Mammary epithelial cell (primary cell): ENCODE measurements at places on chromosomes 4 and X. TPM values are rescaled to one million over a fixed set of nuclear protein-coding genes. Genes with fewer than 3 reads are reported as not detected.

RAB9B gene
- 0.67 TPM for polyA plus RNA-seq

SLC7A11 gene
- 18.7 TPM for polyA plus RNA-seq

- DNase-seq, result no peak
These were observed 261.2 kb downstream of the CBLL2 start for GRCh38 chrX:22533898-22534297.

DNA sequence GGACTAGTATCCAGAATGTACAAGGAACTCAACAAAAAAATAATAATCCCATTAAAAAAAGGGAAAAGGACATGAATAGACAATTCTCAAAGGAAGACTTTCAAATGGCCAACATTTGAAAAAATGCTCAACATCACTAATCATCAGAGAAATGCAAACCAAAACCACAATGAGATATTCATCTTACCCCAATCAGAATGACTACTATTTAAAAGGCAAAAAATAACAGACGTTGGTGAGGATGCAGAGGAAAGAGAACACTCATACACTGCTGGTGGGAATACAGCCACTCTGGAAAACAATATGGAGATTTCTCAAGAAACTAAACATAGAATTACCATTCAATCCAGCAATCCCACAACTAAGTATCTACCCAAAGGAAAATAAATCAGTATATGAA lies 133.1 kb downstream of the KDR start:
- peak; percentile 33 for DNase-seq

HGFAC gene
- polyA plus RNA-seq, result not detected

GRCh38 chr4:139668658-139669201 lies 3.1 kb downstream of the MGST2 start:
- DNase-seq, result no peak

DNA sequence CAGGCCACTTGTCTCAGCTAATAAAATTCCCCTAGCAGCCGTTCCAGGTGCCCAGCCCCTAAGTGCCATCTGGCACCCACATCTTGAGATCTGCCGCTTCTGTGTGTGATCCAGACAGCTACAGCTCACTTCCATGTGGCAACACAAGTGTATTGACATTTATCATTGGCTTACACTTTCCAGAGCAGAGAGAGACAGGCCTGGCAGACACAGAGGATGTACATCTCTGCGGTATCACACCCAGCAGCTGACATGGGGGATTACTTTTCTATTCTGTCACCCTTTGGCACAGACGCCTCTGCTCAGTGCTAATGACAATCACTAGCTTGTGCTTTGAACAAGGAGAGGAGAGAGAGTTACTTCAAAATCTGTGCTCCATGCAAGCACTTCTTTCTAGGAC lies 195.9 kb downstream of the KDR start:
- DNase-seq, result no peak

FHIP1A gene
- 14.3 TPM for polyA plus RNA-seq

DNA sequence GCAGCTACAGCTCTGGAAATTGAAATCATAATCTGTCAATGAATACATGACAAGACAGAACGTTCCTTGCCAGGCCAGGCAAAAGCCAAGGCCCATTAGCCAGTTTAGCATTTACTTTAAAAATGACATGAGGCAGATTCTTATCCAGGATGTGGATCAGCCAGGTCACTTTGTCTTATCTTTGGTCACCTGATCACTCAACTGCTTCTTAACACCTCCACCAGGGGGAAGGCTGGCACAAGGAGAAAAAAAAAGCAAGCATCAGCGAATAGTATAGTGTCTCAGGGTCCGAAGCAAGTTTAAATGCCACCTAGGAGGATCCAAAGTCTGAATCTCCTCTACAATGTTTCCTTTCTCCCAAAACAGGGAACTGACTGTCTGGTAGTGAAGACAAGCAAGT lies 18.8 kb downstream of the ATP1B4 start:
- peak; percentile 28 for DNase-seq

DNA sequence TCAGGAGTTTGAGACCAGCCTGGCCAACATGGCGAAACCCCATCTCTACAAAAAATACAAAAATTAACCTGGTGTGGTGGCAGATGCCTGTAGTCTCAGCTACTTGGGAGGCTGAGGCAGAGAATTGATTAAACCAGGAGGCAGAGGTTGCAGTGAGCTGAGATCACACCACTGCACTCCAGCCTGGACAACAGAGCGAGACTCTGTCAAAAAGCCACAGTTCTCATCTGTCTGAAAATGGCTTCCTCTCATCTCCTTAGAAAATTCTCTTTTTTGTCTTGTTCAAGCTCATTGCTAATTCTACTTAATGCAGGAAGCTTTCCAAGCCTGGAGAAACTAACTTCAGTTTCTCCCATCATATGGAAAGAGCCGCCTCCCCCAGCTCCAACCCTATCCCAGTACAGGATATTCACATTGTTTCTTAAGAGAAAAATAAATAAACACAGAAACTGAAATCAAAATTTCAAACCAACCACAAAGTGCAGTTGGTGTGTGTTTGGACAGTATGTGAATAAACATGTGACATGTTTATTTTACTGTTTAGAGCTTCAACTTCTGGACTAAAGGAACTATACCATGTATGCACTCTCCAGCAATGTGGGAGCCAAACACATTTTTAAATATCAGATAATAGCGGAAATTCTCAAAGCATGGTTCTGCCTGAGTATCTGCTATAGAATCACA lies 55.0 kb upstream of the GAB1 start:
- DNase-seq, result no peak
